ENCODE measurements at places on chromosomes 5 and 9. TPM values are rescaled to one million over a fixed set of nuclear protein-coding genes. Genes with fewer than 3 reads are reported as not detected.

The GPR150 gene
- 0.18 TPM for total RNA-seq

The GMCL2 gene
- total RNA-seq = not detected

The ADAMTSL1 gene
- total RNA-seq = 3.7 TPM

The YIPF5 gene
- 46.4 TPM for total RNA-seq

The EFNA5 gene
- total RNA-seq = 10.2 TPM

The ARHGEF28 gene
- 30.4 TPM for total RNA-seq

The PHF24 gene
- 1.3 TPM for total RNA-seq

The IL11RA gene
- total RNA-seq = 25.7 TPM

The THBS4 gene
- 2.9 TPM for total RNA-seq

The RUFY1 gene
- total RNA-seq = 58.8 TPM

The TXNDC8 gene
- total RNA-seq = not detected

The FGF10 gene
- 7.6 TPM for total RNA-seq

The PCDHA4 gene
- 0.59 TPM for total RNA-seq

The NPR3 gene
- total RNA-seq = 35.8 TPM

The FCN2 gene
- not detected for total RNA-seq

The CYLC2 gene
- not detected for total RNA-seq

The CCDC187 gene
- total RNA-seq = 6.6 TPM

The NR6A1 gene
- total RNA-seq = 4.5 TPM

The SPATA31D4 gene
- total RNA-seq = not detected

The TARS1 gene
- total RNA-seq = 93.9 TPM

The IL5 gene
- not detected for total RNA-seq

The LRRC14B gene
- total RNA-seq = not detected

The PTPRD gene
- total RNA-seq = 17.2 TPM

The CRAT gene
- total RNA-seq = 23.2 TPM

The CARTPT gene
- not detected for total RNA-seq

The LCN9 gene
- total RNA-seq = not detected

The PALM2AKAP2 gene
- 26.2 TPM for total RNA-seq

The C6 gene
- 9.8 TPM for total RNA-seq

The MEF2C gene
- 42.0 TPM for total RNA-seq

The GLRX gene
- 115 TPM for total RNA-seq

The SLC23A1 gene
- 1.4 TPM for total RNA-seq

The SHC3 gene
- 13.2 TPM for total RNA-seq

The FBLL1 gene
- not detected for total RNA-seq

The GHR gene
- total RNA-seq = 5.2 TPM

The KDM4C gene
- 39.8 TPM for total RNA-seq

The NMUR2 gene
- not detected for total RNA-seq

The KIAA1958 gene
- total RNA-seq = 14.1 TPM

The TMOD1 gene
- total RNA-seq = 7.9 TPM

The MED10 gene
- 30.3 TPM for total RNA-seq

The SVEP1 gene
- 55.9 TPM for total RNA-seq

The C9orf152 gene
- 26.1 TPM for total RNA-seq
